ENCODE measurements at places on chromosomes 7 and 10.

GRCh38 chr10:15461353-15462108, 90.4 kb upstream of the FAM171A1 start:
- no peak for DNase-seq

- no peak for DNase-seq
Measured at GRCh38 chr10:48568546-48568945, 36.3 kb downstream of the ARHGAP22 start.

DNA sequence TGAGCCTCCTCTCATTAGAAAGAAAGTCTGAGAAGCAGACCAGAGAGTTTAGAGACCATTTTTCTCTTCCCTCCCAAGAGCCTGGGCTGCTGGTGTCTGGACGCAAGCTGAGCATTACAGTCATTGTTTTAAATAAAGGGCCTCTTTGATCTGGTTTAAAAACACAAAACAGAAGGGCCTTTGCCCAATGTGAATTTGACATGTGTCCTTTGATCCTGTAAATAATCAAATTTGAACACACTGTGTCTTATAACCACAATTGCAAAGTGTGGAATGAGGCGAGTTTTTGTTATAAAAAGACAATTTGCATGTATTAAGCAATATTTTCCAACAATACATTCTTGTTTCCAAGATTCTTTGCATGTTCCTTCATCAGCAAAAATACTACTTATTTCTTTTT, 158.5 kb downstream of the C7orf25 start:
- no peak for DNase-seq

DNA sequence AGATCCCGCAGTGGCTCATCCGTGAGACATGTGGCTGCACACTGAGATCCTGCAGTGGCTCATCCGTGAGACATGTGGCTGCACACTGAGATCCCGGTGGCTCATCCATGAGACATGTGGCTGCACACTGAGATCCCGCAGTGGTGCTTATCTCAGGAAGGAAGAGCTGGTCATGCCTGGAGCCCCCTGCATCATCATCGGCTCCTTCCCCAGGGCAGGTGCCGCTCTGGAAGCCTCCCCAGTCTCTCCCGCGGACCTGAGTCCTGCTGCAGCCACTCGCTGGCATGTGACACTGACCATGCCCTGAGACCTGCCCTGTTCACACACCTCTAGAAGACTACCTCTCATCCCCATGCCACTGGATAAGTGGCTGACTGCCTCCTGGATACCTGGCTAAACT, 181.3 kb downstream of the PTPRN2 start:
- DNase-seq = no peak

GRCh38 chr7:155069992-155070751, at the start of gene HTR5A:
Gene HTR5A, plus strand, starts transcription at chr7:155070324. Its CDS starts 576 bp downstream, at chr7:155070900.
- peak; percentile 87 for DNase-seq

- no peak for DNase-seq
Measured at GRCh38 chr10:43264965-43265798, 1.7 kb downstream of the RASGEF1A start.

GRCh38 chr10:78891741-78892140, 177.0 kb upstream of the ZMIZ1 start:
- DNase-seq = no peak

DNA sequence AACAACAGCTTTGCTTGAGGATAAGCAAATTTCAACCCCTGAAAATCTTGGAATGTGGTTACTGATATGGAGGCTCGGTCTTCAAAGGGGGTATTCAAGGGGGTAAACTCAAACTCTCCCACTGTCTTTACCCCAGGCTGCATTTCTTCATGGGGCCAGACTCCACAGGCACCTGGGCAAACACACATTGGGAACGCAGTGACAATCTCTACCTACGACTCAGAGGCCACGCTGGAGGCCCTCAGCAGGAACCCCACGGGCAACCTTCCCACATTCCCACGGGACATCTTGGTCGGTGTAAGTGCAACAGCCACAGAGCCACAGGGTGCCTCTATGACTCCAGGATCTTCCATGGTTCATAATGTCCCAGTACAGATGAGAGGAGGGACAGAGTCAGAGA, 2.2 kb upstream of the INSIG1 start:
- DNase-seq = no peak

- no peak for DNase-seq
Measured at GRCh38 chr7:3109311-3109915, 65.7 kb upstream of the CARD11 start.

DNA sequence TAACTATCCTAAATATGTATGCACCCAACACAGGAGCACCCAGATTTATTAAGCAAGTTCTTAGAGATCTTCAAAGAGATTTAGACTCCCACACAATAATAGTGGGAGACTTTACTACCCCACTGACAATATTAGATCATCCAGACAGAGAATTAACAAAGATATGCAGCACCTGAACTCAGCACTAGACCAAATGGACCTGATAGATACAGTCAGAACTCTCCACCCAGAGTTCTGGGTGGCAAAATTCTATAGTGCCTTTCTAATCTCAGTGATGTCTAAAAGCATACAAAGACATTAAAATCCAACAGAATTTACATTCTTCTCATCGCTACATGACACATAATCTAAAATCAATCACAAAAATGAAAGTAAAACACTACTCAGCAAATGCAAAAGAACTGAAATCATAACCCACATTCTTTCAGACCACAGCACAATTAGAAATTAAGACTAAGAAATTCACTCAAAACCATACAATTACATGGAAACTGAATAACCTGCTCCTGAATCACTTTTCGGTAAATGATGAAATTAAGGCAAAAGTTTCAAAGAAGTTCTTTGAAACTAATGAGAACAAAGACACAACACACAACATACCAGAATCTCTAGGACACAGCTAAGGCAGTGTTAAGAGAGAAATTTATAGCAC, 183.2 kb downstream of the AGMO start:
- DNase-seq = no peak

DNA sequence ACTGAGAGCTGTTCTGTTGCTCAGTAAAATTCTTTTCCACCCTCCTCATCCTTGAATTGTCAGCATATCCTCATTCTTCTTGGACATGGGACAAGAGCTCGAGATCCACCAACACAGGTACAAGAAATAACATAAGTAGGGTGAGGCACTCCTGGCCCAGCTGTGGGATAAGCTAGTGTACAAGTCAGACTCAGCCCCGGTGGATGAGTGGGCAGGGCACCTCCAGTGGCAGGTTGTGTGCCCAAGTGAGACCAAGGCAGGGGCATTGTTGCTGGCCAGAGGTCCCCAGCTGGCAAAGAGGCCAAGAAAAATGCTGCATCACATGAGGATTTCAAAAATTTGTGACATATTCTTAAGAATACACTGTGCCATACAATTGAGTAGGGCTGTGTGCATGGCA, 402.0 kb upstream of the ZWINT start:
- no peak for DNase-seq

- peak; percentile 86 for DNase-seq
Measured at GRCh38 chr7:17405786-17406185, 107.3 kb downstream of the AHR start.

- DNase-seq = no peak
Measured at GRCh38 chr7:18295781-18296423, 199.6 kb upstream of the HDAC9 start.

DNA sequence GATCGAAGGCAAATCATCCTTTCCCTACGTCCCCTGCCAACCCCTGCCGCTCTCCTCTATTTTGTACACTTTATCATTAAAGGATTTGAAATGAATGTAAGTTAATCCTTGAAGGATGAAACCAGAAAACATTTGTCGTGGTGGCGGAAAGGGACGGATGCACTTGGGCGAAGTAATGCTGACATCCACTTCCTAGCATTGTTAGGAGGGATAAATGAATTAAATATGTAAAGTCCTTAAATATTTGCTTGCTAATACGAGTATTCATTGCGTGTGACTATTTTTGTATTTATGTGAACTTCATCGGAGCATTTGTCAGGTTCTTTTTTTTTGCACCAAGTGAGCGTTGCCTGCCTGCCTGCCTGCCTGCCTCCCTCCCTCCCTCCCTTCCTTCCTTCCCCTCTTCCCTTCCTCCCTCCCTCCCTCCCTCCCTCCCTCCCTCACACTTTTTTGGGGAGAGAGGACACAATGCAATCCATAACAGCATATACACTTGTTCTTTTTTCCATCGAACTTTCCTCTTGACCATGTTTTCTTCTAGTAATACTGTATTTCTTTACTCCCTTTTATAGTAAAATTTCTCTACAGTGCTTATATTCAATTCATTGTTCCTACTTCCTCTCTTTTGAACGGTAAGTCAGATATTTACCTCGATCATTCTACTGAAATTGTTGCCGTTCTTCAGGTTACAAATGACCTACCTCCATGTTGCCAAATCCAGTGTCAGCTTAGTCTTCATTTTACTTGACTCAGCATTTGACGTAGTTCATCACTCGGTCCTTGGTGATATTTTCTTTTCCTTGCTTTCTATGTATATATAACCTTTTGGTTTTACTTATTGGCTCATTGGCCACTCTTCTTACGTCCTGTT, 831 bp downstream of the CCDC7 start:
- DNase-seq = no peak

DNA sequence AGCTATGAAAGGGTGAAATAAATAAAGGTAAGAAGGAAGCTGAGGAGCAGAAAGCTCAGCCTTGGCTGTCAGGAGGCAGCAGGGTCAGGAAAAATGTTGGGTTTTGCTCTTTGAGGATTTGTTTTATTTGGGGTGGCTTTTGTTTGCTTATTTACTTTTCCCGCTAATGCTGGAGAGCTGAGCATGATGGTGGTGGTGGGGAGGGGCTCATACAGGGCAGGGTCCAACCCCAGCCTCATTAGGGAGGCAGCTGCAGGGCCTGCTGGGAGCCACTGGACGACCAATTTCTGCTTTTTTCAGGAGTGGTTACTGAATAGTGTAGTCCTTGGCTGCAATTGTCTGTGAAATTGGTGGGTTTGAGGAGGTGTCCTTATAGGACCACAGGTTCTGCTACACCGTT, 36.3 kb downstream of the CCM2 start:
- no peak for DNase-seq

- no peak for DNase-seq
Measured at GRCh38 chr7:99709260-99709659, 25.7 kb downstream of the CYP3A7 start.

DNA sequence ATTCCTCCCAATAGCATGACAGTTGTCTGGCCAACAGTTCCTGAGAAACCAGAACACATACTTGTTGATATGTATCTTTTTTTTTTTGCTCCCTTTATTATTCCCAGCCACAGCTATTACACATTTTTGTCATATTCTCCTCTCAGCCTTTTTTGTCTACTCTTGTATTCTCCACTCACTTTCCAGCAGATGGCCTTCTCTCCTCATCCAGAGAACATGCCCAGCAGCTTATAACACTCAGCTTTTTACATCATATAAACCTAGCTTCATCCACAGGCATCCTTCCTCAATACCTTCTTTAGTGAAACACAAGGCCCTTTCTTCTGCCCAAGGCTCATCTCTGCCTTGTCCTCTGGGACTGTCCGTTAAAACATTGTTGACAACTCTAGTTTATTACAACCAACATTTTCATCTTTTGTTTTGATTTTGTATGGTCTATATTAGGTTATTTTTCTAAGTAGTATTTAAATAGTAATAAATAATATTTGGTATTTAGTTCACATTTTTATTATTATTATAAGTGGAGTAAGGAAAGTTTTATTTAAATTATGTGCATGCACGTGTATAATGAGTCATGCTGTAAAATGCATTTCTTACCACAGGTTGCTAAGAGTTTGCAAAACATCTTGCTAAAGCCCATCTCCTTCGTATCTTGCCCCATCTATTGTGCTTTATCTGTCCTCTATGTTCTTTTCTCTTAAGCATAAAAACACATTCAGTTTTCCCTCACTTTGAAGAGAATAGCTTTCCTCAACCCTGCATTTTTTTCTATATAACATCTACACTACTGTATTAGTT, 101.5 kb downstream of the ORC5 start:
- no peak for DNase-seq

DNA sequence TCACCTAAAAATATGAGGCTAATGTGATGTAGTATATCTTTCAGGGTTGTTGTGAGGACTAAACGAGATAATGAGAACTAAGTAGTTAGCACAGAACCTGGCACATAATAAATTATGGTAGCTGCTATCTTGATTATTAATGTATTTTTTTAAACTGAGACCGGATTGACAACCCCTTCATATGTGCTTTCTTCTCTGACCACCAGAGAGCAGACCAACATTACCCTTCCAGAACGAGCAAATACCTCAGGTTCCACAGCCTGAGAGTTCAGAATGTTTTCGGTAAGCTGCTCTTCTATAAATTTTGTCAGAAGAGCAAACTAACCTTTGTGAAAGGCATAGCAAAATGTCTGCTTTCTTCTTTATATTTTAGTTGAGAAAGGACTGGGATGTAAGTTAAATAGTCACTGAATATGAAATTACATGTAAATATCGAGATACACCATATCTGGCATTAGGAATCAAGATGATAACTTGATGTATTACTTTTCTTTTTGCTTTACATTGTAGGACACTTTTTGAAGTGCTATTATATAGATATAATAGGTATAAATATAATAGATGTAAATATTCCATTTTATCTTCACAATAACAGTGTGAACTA, 13.6 kb upstream of the BPGM start:
- peak; percentile 36 for DNase-seq

DNA sequence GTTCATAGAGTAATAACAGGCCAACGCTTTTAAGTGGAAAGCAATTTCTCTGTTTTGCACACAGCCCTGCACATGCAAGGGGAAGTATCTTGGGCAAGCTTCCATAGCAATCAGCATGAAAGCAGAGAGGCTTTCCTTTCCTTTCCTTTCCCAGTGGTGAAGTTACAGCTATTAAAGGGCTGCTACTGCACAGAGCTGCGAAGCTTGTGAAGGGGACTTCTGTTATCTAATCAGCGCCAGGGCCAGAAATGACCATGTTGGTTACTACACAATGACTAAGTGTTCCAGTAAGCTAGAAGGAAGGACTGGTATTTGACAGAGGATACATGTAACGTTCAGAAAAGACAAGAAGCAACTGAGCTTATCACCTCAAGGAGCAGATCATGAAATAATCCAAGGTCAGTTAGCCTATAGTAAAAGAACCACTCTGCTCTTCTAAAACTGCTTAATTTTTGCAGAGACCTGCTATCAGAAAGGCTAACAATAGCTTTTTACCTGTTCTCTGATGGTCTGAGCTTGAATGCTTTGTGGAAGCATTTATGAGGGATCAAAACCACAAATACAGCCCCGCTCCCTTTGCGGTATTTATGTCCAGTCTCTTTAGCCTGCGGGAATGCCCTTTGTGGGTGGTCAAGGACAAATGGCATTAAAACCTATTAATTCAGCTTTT, 45.9 kb downstream of the SGMS1 start:
- no peak for DNase-seq

GRCh38 chr7:157425137-157425731, 88.4 kb downstream of the DNAJB6 start:
- no peak for DNase-seq

- DNase-seq = no peak
Measured at GRCh38 chr10:22849077-22849805, 78.6 kb upstream of the ARMC3 start.

- peak; percentile 51 for DNase-seq
Measured at GRCh38 chr10:103917302-103918052, 507 bp downstream of the STN1 start.
